H1 (cell line): ENCODE measurements at places on chromosomes 2 and 18. TPM values are rescaled to one million over a fixed set of nuclear protein-coding genes. Genes with fewer than 3 reads are reported as not detected.

GRCh38 chr2:230827774-230828271, 36.9 kb upstream of the ITM2C start:
- DNase-seq, result no peak

DNA sequence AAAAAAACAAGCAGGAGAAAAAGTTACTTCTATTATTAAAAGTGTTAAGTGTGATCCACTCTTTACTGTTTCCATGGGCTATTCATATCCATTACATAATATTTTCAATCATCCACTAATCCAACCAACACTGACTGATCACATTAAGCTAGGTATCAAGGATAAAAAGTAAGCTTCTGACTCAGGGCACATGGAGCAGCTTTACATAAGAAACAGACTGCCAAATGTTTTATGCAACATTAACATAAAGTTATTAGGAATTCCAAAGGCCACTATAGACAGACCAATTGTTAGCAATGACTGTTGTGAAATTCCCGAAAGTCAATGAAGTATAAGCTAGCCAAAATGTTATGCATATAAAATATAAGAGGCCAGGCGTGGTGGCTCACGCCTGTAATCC, 277.6 kb downstream of the ZEB2 start:
- DNase-seq, result no peak

The MFSD2B gene
- 0.48 and 1.1 TPM in 2 replicates for total RNA-seq

The CTIF gene
- 17.8 and 22.0 TPM in 2 replicates for total RNA-seq

The TNFAIP6 gene
- total RNA-seq, result 1.1 and 2.0 TPM in 2 replicates

The KLHL29 gene
- 4.3 and 4.7 TPM in 2 replicates for total RNA-seq

DNA sequence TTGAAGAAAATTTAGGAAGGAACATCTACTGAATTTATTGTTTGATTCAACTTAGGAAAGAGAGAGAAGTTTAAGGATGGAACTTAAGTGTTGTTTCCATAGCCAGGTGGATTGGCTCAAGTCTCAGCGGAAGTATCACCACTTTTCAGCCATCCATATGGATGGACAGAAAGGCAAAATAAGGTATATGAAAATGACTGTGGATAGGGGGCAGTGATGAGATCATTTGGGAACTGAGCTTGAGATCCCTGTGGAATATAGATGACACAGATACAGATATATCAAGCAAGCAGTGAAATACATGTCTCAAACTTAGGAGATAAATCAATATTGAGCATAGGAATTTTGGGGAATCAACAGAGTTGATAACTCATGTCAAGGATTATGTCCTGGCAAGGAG, 1462.7 kb upstream of the NXPH2 start:
- no peak for DNase-seq

The SLC16A14 gene
- 1.8 and 2.1 TPM in 2 replicates for total RNA-seq

The RNU2-63P gene
- 6.6 and 8.3 TPM in 2 replicates for total RNA-seq

The SERPINB10 gene
- total RNA-seq, result not detected in 2 replicates

GRCh38 chr18:55024564-55024963, 65.3 kb upstream of the CCDC68 start:
- no peak for DNase-seq

DNA sequence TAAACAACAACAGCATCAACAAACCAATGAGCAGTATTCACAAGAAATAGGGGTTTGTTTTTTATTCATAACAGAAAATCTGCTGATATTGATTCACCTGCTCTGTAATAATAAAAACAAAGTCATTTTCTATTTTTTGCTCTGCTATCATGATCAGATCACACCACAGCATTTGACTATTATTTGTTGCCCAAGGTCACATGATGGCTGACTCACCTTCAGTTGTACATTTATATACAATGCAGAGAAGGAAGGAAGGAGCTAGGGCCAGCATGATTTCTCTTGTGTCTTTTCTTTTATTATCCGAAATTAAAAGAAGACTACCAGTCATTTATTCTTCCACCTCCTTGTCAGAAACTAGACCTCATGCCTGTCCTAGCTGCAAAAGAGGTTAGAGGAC, 1427.7 kb upstream of the CELF4 start:
- no peak for DNase-seq

The SULT1C4 gene
- 2.1 and 2.9 TPM in 2 replicates for total RNA-seq

The GRHL1 gene
- 2.8 and 3.6 TPM in 2 replicates for total RNA-seq

DNA sequence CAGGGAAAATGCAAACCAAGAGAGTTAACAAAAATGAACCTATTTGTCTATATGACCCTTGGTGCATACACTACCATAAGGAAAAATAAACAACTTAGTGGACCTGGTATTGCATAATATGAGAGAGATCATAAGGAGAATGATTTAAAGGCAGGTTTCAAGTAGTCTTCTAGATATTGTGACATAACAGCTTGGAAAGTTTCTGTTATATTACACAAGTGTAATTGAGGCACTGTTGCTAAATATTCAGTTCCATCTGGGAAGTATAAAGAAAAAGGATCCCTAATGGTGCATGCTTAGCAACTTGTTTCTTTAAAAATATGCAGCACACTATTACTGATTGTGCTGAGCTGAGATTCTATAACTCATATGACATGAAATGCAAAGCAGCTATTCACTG, 252.2 kb upstream of the SPHKAP start:
- no peak for DNase-seq

- no peak for DNase-seq
These were observed 1.7 kb downstream of the CYB5A start for GRCh38 chr18:74290021-74290420.

DNA sequence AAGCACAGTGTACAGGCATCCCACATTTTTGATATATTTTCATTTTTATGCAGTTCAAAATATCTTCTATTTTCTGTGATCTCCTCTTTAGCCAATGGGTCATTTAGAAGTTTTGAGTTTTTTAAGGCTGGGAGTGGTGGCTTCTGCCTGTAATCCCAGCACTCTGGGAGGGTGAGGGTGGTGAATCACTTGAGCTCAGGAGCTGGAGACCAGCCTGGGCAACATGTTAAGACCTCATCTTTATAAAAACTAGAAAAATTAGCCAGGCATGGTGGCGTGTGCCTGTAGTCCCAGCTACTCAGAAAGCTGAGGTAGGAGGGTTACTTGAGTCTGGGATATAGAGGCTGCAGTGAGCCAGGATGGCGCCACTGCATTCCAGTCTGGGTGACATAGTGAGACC, 17.8 kb downstream of the UBR3 start:
- DNase-seq, result no peak

DNA sequence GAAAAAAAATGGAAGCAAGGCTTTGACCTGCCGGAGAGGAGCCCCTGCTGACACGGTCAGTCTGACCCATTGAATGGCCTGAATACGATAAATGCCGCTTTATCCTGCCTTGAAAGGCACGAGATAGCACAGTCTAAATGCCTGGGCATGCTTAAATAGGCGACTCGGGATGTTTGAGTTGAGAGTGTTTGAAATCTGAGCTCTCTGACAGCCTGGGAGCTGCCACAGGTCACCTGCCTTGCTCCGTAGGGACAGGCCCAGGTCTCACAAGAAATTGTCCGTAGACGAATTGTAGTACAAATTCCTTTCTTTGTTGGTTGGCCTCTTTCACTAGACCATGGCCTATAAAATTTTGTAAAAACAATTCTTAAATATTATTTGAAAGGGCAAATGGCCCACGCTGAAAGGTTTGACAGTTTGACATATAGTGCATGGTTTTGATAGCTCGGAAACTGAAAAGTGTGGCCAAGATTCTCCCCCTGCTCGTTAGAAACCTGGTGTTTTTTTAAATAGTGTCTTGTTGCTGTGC, 72.8 kb downstream of the MEIS1 start:
- DNase-seq, result peak; percentile 59

- DNase-seq, result no peak
These were observed 26.6 kb downstream of the POLE4 start for GRCh38 chr2:74984947-74985637.

GRCh38 chr18:56146565-56146964, 491.8 kb downstream of the TXNL1 start:
- DNase-seq, result no peak

The NLRC4 gene
- not detected in 2 replicates for total RNA-seq

DNA sequence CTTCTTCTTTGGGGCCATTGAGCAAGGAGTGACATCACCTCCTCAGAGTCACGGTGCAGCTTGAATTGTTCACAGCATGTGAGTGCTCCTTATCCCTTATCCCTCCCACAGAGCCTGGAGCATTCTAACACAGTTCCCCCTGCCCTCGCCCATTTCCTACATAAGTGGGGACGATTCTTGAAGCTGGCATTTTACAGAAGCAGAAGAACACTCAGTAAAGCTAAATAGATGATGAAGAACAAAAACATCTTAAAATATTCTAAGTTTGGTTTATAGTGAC, 135.8 kb upstream of the APCDD1 start:
- DNase-seq, result no peak

- no peak for DNase-seq
These were observed 398.3 kb downstream of the ALK start for GRCh38 chr2:29522951-29523669.

- DNase-seq, result no peak
These were observed 41.1 kb downstream of the UPP2 start for GRCh38 chr2:158142568-158143332.

The FRZB gene
- total RNA-seq, result 4.6 and 4.7 TPM in 2 replicates

- no peak for DNase-seq
These were observed 39.2 kb downstream of the FAM161A start for GRCh38 chr2:61814539-61815160.

The ASIC4 gene
- 0.19 and 0.22 TPM in 2 replicates for total RNA-seq

DNA sequence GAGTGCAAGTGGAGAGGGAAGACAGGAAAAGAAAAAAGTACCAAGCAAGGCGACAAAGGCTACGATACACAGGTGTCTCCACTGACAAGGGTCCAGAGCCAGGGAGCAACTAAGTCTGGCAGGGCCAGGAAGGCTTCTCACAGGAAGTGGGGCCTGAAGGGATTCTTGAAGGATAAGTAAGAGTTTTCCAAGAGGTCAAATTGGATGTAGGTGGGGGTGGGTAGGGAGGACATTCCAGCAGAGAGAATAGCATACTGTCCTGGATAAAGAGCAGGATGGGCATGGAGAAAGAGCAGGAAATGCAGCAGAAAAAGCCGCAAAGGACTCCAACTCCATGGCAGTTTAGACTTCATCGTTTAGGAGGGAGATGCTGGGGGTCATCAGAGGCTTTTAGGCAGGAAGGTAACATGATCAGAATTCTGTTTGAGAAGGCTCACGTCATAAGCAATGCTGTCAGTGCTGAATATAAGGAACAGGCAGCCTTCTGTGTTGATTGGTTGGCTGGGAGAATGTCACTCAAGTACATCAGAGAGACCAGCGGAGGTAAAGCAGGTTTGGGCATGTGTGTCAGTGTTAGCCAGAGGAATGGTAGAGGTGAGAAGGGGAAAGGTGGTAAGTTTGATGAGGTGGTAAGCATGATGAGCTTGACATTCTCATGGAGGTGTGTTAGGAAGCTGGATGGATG, 35.1 kb downstream of the ARHGAP25 start:
- DNase-seq, result no peak

DNA sequence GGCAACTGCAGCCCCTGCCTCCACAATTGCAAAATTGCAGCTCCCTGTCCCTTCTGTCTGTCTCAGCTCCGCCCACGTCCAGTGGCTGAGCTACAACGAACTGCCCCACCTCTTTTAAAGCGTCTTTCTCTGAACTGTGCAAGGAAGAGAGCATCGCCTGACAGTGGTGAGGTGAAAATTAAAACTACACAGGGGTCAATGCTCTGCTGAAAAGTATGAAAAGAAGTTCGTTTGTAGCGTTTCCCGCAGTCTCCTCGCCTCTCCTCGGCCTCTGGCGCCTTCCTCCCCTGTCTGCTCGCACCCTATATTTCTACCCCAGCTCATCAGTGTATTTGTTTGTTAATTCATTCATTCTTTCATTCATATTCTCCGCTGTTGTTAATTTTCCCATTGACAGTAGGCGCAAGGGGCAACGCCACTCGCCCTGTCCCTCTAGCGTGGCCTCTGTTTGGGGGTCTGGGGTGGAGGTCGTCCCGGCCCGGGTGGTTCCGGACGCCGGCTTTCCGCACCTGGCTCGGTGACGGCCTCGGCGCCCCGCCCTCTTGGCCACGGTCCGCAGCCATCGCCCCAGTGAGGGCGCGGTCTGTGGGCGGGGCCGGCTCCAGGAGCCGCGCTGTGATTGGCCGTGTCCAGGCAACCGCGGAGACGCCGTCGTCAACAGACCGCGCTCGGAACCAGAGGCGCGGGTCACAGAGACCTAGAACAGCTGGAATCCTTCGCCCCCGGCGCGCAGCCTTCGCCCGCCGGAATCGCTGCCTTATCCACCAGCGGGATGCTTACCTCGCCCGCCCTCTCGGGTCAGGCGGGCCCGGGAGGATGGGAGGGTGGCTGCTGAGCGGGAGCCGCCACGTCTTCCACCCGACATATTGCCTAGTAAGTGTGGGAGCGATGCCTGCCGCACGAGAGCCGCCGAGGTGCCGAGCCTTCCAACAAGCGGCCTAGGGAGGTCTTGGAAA, at the start of gene VWA3B:
Gene VWA3B, plus strand, starts transcription at position 677 of the 956 bp plus-strand sequence. CDS start 5,926 bp downstream, outside the sequence.
- peak; percentile 38 for DNase-seq

GRCh38 chr2:164456619-164457018, 164.7 kb downstream of the GRB14 start:
- DNase-seq, result no peak
